ENCODE measurements at places on chromosomes 6 and 20.

DNA sequence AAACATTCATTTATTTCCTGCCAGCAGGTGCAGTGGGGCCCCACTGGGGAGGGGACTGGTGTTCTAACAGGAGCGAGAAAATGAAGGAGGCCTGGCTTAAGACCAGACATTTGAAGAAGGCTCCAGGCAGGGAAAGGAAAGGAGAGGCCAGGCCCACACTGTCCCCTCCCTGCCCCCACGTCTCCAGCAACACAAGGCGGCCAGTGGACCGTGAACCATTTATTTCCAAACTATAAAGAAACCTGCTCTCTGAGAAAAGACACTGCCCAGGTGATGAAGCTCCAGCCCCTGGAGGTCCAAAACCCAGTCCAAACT, 41.4 kb upstream of the CDH22 start:
- DNase-seq: no peak

DNA sequence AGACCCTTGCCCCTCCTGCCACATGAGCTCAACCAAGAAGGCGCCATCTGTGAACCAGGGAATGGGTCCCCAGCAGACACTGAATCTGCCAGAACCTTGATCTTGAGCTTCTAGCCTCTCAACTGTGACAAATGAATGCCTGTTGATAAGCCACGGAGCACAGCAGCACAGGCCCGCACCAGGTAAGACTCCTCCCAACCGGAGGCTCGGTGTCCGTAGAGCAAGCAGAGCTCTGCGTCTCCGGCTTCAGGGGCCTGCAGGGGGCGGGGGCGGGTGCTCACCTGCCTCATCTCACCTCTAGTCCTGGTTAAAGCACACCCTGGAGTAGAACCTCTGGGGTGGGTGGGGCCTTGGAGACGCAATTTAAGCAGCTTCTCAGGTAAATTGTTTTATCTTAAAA, 122.7 kb downstream of the SMOC2 start:
- no peak for DNase-seq

DNA sequence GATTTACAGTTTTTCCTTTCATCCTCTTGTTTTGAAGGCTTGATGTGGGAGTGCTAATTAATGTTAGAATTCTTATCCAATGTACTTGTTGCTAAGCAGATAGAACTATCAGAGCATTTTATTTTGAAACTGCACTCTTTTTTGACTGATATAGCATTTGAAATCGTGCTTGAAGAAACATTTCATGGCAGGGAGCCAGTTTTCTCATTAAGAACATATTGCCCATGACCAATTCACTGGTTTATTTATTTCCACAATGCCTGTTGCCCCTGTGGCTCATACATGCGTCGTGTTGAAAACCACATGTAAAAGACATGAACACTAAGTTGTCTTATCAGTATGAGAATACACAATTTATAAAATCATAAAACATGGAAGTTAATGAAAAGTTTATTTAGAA, 479.7 kb upstream of the FLRT3 start:
- DNase-seq: no peak

DNA sequence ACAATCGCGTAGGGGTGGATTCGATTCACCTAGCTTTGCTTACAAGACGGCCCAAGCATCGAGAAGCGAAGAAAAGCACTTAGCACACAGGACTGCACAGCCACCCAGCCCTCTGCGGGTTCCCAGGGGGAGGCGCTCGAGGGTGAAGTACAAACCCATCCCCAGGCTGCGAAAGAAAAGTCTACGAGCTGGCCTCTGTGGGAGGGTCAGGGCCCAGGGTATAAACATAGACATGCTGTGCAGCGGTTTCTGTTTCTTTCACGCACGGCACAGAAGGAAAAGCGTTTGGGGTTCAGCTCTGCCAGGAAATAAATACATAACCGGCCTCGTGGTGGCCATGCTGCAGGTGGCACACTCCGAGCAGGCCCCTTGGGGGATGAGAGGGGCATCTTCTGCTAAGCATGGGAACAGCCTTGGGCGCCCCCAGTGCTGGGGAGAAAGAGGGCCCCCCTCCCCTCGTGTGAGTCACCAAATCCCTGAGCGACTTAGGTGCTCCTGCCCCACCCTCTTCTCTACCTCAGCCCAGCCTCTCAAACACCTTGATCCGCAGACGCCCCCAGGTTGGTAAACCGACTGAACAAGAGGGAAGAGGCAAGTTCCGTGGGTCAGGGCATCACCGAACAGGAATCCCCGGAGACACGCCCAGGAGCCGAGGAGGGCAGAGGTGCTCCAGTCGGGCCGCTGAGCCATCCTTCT, 91.6 kb upstream of the RIPOR2 start:
- DNase-seq: no peak

- DNase-seq: no peak
Measured at GRCh38 chr20:50725724-50726005, 5.7 kb upstream of the PARD6B start.

GRCh38 chr6:33621711-33622388, 728 bp downstream of the ITPR3 start:
- DNase-seq: no peak

- DNase-seq: no peak
Measured at GRCh38 chr6:166462461-166463135, 79.9 kb upstream of the MPC1 start.

DNA sequence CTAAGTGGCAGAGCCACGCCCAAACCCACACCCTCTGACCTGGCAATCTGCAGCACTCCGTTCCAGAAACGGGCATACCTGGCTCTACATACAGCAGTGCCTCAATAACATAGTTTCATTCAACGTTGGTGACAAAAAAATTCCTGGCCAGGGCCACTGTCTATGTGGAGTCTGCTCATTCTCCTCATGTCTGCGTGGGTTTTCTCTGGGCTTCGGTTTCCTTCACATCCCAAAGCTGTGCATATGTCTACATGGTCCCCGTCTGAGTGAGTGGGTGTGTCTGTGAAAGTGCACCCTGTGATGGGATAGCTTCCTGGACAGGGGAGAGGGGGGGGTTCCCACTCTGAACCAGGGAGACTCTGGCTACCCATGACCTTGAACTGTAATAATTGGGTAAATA, 2.1 kb downstream of the KIAA0319 start:
- no peak for DNase-seq

DNA sequence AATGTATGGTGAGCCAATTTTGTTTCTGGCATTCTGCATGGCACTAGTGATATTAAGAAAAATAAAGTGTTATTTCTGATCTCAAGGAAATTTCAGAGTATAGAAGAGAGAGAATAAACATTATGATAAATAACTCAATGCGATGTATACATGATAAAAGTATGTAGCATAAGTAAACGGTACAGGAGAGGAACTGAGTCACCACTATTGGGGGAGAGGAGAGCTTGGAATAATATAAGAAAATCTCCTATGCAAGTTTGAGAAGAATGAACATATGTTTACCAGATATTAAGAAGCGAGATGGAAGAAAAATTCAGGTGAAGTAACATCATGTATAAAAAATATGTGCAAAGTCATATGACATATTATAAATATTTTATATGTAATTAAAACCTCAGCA, 1230.3 kb upstream of the CITED2 start:
- no peak for DNase-seq

DNA sequence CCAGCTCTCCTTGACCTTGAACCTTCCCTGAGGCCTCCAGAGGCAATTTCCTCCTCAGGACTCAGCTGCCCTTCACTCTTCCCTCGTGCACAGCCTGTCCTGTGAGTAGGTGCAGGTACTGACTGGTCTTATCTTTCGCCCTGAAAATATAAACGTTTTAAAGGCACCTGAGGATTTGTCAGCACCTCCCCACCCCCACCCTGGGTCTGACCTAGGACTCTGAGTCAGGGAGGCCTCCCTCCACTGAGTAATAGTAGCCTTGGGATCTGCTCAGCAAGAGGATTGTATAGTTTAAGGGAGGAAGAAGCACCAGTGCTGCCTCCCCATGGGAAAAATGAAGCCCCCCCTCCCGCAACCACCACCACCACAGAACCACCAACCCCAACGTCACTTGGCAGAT, 54.6 kb downstream of the PPARD start:
- no peak for DNase-seq

DNA sequence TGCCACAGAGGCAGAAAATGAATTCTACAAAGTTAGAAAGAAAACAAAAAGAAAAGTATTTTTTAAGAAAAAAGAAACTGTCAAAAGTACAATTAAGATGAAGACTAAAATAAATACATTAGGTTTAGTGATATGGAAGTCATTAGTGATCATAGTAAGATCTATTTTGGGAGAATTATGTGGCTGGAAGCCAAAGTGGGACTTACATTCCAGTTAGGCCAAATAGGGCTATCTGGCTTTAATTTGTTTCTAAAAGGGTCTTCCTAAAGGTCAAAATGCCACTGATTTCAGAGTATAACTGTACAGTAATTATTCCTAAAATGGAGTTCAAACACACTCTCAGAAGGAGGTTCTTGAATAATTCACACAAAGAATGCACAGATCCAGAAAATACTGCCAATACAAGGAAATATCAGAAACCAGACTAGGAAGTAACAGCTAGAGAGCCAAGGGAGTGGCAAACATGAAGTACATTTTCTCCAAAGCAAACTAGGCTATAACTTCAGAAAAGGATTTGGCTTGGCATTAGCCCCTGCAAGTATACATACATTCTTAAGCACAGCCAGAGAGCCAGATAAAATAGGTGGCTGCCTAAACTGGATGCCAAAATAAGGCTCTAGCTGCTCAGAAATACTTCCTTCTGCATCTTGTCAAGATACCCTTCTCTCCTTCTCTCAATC, 45.3 kb downstream of the PDSS2 start:
- DNase-seq: no peak

GRCh38 chr6:16741112-16742016, 19.9 kb downstream of the ATXN1 start:
- no peak for DNase-seq

DNA sequence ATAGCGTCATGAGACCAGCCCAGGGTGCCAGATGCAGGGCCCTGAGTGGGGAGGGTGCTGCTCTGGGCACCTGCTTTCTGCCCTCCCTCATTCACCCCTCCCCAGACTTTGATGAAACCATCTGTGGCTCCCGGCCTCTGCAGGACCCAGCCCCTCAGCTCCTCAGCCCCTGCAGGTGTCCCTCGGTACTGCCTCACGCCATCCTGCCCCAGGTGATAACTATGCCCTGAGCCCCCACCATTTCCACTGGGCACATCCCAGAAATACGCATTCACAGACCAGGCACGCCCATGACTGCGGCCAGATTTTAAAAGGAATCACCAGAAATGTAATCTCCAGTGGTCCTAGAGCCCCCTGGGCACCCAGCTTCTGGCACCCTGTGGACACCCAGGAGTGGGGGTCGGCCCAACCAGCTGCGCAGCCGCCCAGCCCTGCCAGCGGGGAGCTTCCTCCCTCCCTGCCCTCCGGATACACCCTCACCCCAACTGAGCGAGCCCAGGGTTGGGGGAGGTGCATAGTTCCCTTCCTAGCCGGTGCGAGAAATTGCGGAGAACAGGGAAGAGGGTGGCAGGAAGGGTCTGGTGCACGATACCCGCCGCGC, 615 bp upstream of the NTSR1 start:
- DNase-seq: peak; percentile 59

- DNase-seq: no peak
Measured at GRCh38 chr6:90444160-90444714, 142.6 kb downstream of the MAP3K7 start.

- DNase-seq: no peak
Measured at GRCh38 chr6:111792914-111793700, 80.1 kb downstream of the FYN start.

DNA sequence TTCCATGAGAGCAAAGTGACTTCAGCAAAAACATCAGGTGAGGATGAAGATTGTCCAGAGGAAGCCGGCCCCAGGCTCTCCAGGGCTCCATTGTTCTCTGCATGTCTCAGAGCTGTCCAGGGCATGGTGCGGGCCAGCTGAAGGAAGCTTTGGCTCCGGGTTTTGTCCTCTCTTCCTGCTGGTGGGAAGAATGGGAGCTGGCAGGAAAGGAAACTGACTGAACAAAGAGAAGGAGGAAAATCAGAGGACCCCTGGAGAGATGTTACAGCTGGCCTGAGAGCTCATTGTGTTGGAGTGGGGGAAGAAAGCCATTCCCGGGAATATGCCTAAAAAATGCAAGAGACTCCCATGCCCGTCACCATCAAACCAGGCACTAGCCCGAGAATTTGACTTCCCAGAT, 27.1 kb downstream of the PRND start:
- no peak for DNase-seq

DNA sequence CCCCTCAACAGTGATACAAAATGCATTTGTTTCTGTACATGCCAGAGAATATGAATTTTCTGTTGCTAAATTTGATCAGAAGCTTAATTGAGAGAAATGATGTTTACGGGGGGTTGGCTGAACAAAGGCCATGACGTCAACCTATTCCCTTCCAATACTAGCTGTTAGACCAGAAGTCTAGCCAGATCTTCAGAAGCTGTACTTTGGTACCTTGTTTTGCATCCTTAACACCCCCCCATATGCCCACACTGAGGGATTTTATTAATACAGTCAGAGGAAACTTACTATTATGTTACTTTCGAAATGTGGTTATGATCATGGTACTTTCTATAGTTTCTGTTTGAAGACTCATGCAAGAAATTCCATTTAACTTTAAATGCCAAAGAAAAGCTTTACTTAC, 3.1 kb downstream of the NCOA7 start:
- DNase-seq: no peak

DNA sequence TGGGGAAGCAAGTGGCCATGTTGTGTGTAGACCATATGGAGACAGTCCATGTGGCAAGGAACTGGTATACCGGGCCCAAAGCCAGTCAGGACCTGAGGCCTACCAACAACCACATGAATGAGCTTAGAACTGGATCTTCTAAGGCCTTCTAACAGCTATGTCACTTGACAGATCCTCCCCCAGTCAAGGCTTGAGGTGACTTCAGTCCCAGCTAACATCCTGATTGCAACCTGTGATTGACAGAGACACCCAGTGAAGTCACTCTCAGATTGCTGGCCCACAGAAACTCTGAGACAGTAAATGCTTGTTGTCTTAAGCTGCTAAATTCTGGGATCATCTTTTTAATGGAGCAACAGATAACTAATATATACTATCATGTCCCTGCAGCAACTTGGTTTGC, 32.9 kb downstream of the AHI1 start:
- DNase-seq: no peak

DNA sequence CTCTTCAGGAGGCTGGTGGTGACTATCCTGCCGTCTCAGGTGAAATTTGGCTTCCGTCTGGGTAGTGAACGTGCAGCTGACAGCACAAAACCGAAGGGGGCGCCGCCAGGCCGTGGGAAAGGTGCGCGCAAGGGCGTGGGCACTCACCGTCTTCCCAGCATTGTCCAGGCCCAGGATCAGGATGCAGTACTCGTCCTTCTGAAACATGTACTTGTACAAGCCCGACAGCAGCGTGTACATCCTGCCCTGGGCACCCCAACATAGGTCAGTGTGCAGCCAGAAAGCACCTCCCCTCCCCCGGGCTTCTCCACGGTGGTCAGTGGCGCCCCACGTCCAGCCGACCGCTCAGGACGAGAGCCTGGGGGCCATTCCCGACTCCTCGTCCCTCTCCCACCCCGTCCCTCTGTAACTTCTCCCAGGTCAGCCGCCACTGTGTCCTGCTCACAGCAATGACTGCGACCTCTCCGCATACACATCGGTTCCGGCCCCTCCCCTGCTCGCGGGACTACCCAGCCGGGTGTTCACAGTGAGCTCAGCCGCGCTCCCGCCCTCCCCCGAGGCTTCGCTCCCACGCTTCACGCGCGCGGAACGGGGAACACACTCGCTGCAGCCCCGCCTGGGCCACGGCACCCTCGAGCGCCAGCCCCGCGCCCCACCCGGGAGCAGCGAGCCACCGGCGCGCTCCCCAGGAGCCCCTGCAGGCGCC, 771 bp downstream of the ARFRP1 start:
- DNase-seq: no peak
